Suppressor macrophage treated with lipopolysaccharide for 1 hour (primary cell): ENCODE measurements at places on chromosomes 4 and X.

- peak; percentile 11 for DNase-seq
These were observed 950 bp upstream of the TMEM271 start for GRCh38 chr4:576991-577498.

- no peak for DNase-seq
These were observed 64.8 kb downstream of the PLS3 start for GRCh38 chrX:115625572-115626301.

- DNase-seq = no peak
These were observed 386.7 kb downstream of the SPRY1 start for GRCh38 chr4:123783151-123783790.

- DNase-seq = no peak
These were observed 146.4 kb downstream of the PALLD start for GRCh38 chr4:168643111-168643795.

GRCh38 chr4:141652161-141652778 is 15.9 kb downstream of the IL15 start:
- no peak for DNase-seq

DNA sequence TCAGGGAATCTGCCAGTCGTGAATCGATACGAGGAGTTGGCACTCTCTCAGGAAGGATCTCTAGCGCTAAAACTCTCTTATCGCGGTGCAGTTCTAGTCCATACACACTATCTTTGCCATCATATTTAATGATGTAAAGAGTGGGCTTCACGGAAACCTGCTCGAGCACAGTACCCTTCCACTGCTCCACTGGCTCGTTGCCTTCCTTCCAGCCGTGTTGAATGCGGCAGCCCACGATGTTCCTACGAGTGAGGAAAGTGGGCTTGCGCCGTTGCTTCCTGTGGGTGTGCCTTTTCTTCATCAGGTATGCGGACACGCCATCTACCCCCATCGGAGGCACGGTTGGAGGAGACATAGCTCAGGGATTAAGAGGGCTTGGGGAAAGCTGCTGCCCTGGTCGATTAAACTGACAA is 661 bp downstream of the SPIN4 start:
- no peak for DNase-seq

DNA sequence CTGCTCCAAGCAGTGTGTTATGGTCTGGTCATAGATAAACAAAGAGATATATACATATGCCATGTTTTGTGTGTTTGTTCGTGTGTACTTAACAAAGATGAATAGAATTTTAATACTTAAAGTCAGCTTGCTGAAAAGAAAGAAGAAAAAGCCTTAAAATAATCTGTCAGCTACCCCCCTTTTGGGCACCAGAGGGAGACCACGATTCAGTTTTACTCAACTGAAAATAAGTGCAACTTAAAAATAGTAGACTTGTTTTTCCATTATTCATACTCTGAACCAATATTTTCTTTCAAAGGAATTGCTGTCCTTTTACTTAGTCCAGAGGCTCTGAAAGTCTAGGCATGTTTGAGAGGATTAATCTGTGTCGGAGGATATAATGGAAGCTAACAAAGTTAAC is 181.7 kb upstream of the AGTR2 start:
- DNase-seq = no peak

DNA sequence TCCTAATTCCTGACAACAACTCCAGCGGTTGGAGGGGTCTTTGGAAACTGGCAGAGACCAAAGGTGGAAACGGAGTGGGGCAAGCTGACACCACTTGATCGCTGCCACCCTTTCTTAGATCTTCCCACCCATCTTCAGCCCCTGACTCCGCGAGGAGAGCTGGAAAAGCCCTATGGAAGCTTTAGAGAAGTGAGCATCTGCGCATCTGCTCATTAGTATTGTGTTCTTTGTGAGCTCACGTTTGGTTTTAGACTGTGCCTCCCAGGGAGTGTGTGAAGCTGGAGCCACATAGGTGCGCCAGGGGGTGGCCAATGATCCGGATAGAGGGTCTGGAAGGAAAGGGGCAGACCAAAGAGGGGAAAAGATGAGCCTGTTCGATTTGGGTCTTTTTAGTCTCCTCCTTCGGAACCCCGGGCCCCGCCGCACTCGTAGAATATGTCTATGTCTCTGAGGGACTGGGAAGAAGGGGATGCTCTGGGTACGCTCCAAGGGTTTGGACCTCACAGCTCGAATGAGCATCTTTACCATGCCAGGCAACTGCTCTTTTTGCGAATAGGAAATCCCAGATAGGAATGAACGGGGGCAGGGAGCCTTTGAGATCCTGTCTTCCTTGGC is 578 bp upstream of the DKK2 start:
- peak; percentile 7 for DNase-seq

DNA sequence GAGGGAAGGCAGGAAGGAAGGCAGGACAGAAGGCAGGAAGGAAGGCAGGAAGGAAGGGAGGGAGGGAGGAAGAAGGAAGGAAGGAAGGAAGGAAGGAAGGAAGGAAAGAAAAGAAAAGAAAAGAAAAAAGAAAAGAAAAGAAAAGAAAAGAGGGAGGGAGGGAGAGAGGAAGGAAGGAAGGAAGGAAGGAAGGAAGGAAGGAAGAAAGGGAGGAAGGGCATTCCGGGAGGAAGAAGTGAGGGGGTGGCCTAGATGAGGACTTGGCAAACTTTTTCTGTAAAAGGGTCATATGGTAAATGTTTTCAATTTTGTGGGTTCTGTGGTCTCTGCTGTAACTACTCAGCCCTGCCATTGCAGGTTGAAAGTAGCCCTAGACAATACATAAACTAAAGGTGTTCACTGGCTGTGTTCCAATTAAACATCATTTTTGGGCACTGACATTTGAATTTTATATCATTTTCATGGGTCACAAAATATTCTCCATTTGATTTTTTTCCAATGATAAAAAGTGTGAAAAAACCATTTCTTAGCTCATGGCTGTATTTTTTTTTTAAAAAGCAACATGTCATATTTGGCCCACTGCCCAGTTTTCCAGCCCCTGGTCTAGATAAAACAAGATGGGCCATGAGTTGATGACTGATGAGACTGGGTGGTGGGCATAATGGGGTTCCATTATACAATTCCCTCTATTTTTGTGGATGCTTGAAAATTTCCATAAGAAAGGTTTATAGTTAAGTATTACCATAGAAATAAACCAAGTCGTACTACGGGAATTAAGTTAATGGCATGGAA is 3.1 kb downstream of the ZNF630 start:
- DNase-seq = no peak

DNA sequence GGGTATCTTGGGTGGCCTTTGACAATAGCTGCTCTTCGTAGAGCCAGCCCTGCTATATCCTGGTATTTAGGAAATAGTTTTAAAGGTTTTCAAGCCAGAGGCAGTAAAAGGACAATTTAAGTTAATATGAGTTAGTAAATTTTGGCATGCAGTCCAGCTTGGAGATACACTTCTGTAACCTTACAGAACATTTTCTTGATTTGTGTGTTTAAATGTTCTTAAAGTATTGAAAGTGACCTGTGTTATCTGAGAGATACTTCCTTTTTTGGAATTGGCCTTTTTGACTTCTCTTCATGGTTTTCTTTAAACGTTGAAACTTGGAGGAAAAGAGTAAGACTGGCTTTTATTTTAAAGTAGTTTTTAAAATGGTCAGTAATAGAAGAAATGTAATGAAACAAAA is 25.5 kb downstream of the PDLIM5 start:
- no peak for DNase-seq

GRCh38 chr4:1538096-1538410 is 131.8 kb upstream of the NKX1-1 start:
- no peak for DNase-seq

GRCh38 chrX:48854898-48855297 is 19.5 kb upstream of the PCSK1N start:
- DNase-seq = no peak

- DNase-seq = no peak
These were observed 234.1 kb downstream of the AFAP1 start for GRCh38 chr4:7705593-7705992.

DNA sequence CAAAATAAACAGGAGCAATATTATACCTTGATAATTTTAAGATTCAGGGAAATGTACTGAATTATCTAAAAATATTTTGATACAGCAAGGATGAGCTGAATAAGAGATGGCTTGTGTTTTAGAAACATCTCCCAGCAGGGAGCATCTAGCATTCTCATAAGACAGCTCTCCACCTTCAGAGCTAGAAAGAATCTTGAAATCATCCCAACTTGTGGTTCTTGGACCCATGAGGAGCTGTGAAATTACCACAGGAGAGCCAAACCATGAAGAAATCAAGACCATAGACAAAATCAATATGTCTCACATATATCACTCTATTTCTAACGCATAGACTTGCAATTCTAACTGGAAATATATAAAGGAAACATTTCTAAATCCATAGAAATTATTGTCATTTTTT is 210.6 kb upstream of the DKK2 start:
- no peak for DNase-seq

- no peak for DNase-seq
These were observed 179.5 kb downstream of the HS6ST2 start for GRCh38 chrX:132778917-132779316.

DNA sequence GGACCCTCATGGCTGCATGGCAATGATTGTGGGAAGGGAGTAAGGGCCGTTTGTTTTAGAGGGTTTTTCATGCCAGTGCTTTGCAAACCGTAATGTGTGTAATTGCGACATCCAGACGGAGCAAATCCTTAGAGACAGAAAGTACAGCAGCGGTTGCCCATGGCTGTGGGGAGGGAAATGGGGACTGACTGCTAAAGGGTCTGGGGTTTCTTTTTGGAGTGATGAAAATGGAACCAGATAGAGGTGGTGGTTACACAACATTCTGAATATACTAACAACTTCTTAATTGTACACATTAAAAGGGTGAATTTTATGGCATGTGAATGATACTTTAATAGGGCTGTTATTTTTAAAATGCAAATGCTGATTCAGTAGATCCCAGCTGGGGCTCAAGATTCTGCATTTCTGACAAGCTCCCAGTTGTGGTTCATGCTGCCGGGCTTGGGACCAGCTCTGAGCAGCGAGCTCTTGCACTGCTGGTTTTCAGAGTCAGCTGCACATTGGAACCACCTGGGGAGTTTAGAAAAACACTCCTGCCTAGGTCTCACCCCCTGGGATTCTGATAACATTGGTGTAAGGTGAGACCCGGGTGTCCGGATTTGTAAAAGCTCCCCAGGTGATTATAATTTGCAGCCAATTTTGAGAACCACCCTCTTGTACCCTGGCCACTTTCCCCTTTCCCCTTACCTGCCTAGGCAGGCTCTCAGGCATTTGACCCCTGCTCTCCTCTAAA is 47.7 kb downstream of the PRPS1 start:
- DNase-seq = peak; percentile 44

- DNase-seq = no peak
These were observed 24.0 kb downstream of the INTS6L start for GRCh38 chrX:135544338-135544948.

DNA sequence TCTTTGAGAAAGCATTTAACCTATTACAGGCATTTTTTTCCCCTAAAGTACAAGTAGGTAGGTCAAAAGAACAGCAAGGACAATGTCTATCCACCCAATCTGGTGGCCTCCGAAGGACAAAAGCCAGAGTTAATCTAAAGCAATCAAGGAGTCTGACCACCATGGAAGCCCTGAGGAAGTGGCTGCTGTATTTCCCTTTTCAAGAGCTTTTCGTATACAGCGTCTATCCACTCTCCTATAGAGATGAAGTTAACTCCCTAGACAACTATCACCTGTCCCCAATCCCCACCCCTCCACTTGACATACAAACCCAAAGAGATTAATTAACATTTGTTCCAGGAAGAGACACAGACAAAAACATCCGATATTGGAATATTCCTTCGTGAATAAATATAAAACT is 85.5 kb downstream of the SNCA start:
- no peak for DNase-seq

DNA sequence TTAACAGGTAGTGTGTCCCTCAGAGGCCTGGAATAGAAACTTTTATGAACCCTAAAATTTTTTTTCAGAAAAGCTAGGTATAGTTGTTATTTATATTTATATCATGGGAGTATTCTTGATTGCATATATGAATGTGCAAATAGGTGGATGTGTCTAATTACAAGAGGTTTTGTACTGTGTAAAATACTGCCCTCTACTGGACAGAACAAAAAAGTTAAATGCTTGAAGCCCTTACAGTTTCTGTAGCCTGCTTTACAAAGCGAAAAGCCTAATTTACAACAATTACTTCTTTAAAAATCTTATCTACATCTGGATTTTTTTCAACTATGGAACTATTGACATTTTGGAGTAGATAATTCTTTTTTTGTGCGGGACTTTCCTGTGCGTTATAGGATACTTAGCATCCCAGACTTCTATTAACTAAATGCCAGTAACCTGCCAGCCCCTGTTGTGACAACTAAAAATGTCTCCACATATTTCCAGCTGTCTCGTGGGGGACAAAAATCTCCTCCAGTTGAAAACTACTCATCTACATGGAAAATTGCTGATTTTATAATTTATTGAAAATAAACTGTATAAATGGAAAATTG is 35.1 kb downstream of the ENPEP start:
- peak; percentile 87 for DNase-seq

- no peak for DNase-seq
These were observed 8.4 kb downstream of the UBE2K start for GRCh38 chr4:39706334-39706733.
